Activated naive CD8-positive, alpha-beta T cell treated with anti-CD3 and anti-CD28 coated beads, Interleukin-2, amount 10 ng/mL, durations not matched to agents 7 days and 5 days (primary cell): ENCODE measurements at places on chromosomes 12 and 14.

GRCh38 chr14:103294091-103294490 lies 39.9 kb upstream of the EIF5 start:
- no peak overlapping the region for H3K4me3 ChIP-seq
- no peak overlapping the region for H3K27ac ChIP-seq
- no peak for DNase-seq

DNA sequence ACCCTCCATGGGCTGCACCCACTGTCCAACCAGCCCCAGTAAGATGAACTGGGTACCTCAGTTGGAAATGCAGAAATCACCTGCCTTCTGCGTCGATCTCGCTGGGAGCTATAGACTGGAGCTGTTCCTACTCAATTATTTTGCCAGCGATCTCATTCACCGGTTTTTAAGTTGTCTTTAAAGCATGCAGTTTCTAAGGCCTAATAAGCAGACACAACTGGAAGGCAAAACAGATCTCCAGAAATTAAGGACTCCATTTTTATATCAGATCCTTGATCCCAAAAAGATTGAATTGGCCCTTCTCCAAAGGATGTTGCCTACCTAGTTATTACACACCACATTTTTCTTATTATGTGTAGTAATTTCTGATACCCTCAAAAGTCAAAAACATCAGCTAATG lies 131.4 kb downstream of the KCNMB4 start:
- no peak for DNase-seq
- no peaks in the 10 kb centered on the region for H3K36me3 ChIP-seq
- H3K4me1 ChIP-seq: no peaks in the 10 kb centered on the region
- H3K4me3 ChIP-seq: no peak overlapping the region

DNA sequence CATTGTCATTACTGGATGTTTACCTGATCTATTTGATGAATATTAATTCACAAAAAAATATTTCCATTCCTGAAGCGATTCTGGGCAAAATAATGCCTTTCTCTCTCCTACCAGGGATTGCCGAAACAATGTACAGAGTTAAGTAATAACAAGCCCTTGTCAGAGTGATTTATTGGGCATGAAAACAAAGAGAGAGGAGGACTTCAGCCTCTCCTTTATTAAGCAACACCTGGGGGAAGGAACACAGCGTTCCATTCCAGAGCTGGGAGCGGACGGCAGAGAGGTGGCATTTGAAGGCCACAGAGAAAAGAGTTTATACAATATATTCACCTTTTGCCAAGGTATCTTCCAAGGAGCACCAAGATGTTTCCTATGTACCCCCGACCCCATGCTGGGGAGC lies 165.8 kb downstream of the KSR2 start:
- H3K27ac ChIP-seq: no peak overlapping the region
- DNase-seq: no peak
- no peaks in the 10 kb centered on the region for H3K36me3 ChIP-seq
- H3K27me3 ChIP-seq: peaks cover 2% of the 10 kb centered on the region

DNA sequence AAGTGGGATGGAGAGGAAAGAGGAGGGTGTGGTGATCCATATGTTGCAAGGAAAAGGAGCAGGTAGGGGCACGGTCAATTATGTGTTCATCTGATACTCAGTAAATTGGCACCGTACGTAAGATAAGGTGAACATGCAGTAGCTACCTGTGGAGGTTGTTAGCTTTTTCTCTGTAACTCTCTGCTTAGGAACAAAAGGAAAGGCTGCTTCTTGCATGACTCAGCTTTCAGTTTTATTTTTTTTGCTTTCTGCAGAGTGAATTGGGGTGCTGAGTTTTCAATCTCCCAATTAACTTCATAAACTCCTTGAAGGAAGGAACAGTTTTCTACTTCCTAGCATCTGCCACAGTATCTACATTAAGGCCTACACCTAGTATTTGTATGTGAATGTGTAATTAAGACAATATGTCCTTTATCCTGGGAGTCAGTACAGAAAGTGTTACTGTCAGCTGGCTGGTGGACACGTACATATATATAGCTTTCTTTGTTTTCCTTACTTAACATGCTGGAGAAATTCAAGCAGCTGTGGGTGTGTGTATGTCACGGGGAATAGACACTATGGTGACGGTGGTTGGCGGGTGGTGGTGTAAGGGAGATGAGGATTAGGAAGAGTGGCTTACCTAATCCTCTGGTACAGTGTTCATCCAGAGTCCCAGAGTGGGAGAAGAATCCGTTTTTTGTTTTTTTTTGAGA lies 40.1 kb upstream of the WNK1 start:
- H3K27me3 ChIP-seq: no peaks in the 10 kb centered on the region
- no peak for DNase-seq
- peaks cover 3% of the 10 kb centered on the region for H3K36me3 ChIP-seq
- peaks cover 17% of the 10 kb centered on the region for H3K4me1 ChIP-seq
- H3K4me3 ChIP-seq: no peak overlapping the region

- no peak overlapping the region for H3K4me3 ChIP-seq
- no peaks in the 10 kb centered on the region for H3K36me3 ChIP-seq
- no peak for DNase-seq
- peaks cover 22% of the 10 kb centered on the region for H3K27me3 ChIP-seq
- no peak overlapping the region for H3K27ac ChIP-seq
Measured at GRCh38 chr14:104973135-104973384, 5.1 kb downstream of the AHNAK2 start.
